ENCODE measurements at places on chromosomes 11 and 22.

GRCh38 chr11:3158821-3159220 is 6.3 kb downstream of the OSBPL5 start:
- no peak for DNase-seq

GRCh38 chr11:95918056-95918455 is 5.9 kb downstream of the MTMR2 start:
- DNase-seq = no peak

GRCh38 chr22:27337676-27338075 is 463.9 kb downstream of the MN1 start:
- no peak for DNase-seq

DNA sequence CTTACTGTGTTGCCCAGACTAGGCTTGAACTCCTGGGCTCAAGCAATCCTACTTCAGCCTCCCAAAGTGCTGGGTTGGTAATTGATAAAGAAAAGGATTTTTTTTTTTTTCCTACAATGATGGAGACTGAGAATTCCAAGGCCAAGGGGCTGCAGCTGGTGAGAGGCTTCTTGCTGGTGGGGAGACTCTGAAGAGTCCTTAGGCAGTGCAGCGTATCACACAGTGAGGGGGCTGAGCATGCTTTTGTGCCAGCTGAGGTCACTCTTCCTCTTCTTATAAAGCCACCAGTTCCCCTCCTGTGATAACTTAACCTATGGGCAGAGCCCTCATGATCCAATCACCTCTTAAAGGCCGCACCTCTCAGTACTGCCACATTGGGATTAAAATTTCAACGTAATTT is 28.2 kb upstream of the CCDC81 start:
- DNase-seq = no peak

GRCh38 chr11:75158696-75159150 is 7.8 kb downstream of the SLCO2B1 start:
- DNase-seq = no peak

- DNase-seq = no peak
Measured at GRCh38 chr11:131841028-131841427, 470.6 kb downstream of the NTM start.

DNA sequence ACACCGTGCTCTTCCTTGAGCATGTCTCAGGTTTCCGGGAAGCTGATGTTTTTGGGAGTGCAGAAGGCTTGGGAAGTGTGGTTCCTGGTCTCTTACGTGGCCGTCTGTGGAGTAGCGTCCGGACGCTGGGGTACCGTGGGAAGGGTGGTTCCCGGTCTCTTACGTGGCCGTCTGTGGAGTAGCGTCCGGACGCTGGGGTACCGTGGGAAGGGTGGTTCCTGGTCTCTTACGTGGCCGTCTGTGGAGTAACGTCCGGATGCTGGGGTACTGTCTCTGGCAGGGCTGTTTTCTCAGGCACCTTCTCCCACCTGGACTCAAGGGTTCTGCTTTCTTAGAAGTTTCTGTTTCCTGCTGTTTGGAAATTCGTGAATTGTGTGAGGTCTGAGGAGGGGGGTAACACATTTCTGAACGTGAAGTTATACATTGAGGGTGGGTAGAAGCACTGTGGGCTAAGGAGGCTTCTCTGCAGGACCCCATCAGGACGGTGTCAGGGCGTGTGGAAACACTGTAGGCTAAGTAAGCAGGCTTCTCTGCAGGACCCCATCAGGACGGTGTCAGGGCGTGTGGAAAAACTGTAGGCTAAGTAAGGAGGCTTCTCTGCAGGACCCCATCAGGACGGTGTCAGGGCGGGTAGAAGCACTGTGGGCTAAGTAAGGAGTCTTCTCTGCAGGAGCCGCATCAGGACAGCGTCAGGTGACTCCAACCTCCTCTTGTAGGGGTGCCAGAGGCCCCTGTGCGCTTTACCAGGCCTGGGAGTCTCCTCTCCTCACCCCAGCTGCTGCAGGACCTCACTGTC is 5.3 kb upstream of the IFITM3 start:
- no peak for DNase-seq

GRCh38 chr11:133118563-133119268 is 413.6 kb downstream of the OPCML start:
- no peak for DNase-seq

GRCh38 chr11:69059985-69060384 is 11.3 kb downstream of the TPCN2 start:
- no peak for DNase-seq

DNA sequence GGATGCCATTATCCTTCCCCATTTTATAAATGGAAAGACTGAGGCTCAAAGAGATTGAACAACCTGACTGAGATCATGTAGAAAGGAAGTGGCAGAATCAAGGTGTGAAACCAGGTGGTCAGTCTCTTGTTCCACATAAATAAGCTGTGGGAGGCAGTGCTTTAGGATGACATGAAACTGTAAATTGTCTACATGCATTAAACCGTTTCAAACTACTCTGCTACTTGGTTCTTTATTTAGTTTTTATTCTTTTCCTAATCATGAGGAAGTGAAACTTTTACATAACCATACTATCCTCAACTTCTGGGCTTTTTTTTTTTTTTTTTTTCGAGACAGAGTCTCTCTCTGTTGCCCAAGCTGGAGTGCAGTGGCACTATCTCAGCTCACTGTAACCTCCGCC is 34.9 kb downstream of the CADM1 start:
- DNase-seq = peak; percentile 81

DNA sequence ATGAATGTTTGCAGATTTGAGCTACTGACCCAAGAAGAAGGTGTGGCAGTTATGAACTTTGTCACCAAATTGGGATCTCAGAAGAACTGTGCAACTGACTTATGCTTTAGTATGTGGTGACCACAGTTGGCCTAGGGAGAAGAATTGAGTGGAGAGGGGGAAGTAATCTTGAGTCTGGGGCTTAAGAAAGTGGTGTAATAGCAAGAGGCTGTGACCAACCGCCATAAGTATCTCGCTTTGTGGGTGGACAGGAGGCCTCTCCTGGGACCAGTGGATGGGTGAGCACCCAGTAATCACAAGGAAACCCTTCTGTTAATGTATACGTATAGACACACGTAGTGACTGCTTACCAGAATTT is 12.7 kb upstream of the IL10RA start:
- DNase-seq = peak; percentile 96

DNA sequence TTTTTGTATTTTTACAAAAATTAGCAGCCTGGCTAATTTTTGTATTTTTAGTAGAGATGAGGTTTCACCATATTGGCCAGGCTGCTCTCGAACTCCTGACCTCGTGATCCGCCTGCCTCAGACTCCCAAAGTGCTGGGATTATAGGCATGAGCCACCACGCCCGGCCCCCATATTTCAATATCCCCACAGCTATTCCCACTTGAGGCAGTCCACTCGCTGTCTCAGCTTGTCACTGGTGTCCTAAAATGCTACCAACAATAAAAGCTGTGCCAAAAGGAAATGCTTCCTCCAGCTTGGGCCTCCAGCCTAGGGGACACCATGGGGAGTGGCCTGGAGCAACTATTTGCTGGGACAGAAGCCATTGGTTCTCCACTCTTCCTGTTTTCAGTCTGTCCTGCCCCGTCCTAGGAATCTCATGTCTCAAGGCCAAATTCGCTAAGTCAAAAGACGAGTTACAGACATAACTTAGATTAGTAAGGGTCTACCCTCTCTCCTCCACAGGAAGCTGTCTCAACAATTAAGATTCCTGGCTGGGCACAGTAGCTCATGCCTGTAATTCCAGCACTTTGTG is 7.3 kb upstream of the SPINDOC start:
- no peak for DNase-seq

DNA sequence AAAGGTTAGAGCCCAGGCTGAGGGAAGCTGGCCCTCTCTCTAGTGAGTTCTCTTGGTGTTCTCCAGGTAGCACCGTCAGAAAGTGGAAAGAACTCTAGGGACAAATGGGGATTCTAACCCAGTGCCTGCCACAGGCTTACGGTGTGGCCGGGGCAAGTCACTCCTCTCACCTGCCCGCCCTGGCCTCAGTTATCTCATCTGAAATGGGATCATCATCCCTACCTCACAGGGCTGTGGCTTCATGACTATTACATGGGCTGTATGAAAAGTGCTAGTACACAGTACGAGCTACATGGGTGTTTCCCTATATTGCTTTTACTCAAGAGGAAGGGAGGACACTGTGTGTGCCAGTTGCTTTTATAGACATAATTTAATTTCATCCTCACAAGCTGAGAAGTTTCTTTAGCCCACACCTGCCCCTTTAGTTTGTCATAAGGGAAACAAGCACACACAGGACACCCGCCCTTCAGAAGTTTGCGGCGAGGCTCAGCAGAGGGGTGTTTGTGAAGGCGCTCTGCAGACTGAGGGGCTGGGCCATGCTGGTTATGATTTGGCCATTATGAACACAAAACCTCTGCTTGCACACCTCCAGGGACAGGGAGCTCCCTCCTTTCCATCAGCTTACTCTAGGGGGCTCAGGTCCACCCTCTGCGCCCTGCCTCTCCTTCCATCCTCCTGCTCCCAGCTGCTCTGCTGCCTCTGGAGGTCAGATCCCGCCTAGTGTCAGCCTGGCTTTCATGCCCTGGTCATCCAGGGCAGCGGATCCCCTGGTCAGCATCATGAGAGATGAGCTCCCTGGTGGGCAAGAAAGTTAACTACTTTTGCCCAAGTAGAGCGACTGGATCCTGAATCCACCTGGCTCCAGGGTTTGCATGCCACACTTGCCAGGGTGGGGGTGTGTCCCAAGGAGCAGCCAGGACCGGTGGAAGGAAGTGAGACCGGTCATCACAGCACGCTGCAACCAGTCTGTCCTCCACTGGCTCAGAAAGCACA is 1.2 kb downstream of the KLHL35 start:
- peak; percentile 12 for DNase-seq

GRCh38 chr22:38937036-38937435 is 20.4 kb upstream of the APOBEC3A start:
- no peak for DNase-seq

- no peak for DNase-seq
Measured at GRCh38 chr11:125892071-125892470, 4.6 kb downstream of the HYLS1 start.

- DNase-seq = no peak
Measured at GRCh38 chr11:34050581-34051348, 766 bp upstream of the CAPRIN1 start.

GRCh38 chr11:125626288-125626950 is 1.5 kb downstream of the CHEK1 start:
- no peak for DNase-seq

GRCh38 chr22:40022536-40023240 is 27.9 kb downstream of the FAM83F start:
- DNase-seq = no peak

GRCh38 chr22:20258021-20258299 is 10.2 kb downstream of the RTN4R start:
- no peak for DNase-seq

DNA sequence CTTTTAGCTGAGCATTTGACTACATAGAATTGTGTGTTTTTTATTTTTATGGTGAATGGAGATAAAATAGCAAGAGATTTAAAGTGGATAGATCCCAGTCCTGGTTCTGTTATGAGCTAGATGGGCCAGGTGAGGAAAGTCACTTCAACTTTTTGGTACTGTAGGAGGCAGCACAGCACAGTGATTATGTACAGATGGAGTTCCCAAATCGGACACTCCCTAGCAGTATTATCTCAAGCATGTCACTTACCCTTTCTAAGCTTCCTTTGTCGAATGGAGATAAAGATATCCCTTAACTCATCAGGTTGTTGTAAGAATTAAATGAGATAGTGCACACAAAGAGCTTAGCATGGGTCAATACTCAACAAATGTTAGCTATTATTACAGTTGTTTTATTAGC is 5.3 kb downstream of the EXPH5 start:
- DNase-seq = no peak
